ENCODE measurements at places on chromosomes 16 and 17. TPM values are rescaled to one million over a fixed set of nuclear protein-coding genes. Genes with fewer than 3 reads are reported as not detected.

NACA2 gene
- not detected for total RNA-seq

GAS7 gene
- 0.32 TPM for total RNA-seq

CLDN6 gene
- total RNA-seq = not detected

SPATA22 gene
- total RNA-seq = 1.3 TPM

CCL1 gene
- not detected for total RNA-seq

TBC1D3G gene
- not detected for total RNA-seq

ACSM5 gene
- not detected for total RNA-seq

C1QTNF8 gene
- not detected for total RNA-seq

KRTAP1-1 gene
- not detected for total RNA-seq

DHRS7C gene
- total RNA-seq = not detected

ZNF75A gene
- 15.3 TPM for total RNA-seq

PRKAR1A gene
- total RNA-seq = 230 TPM

LGALS9B gene
- not detected for total RNA-seq

KRTAP16-1 gene
- total RNA-seq = not detected

SLC9A5 gene
- 0.30 TPM for total RNA-seq
